Stimulated activated CD4-positive, alpha-beta T cell treated with anti-CD3 and anti-CD28 coated beads, TNF-alpha, amount 100 ng/mL, for 1 hour (primary cell): ENCODE measurements at places on chromosomes 3 and 15.

- DNase-seq = no peak
Measured at GRCh38 chr3:184619787-184620430, 58.3 kb downstream of the EPHB3 start.

DNA sequence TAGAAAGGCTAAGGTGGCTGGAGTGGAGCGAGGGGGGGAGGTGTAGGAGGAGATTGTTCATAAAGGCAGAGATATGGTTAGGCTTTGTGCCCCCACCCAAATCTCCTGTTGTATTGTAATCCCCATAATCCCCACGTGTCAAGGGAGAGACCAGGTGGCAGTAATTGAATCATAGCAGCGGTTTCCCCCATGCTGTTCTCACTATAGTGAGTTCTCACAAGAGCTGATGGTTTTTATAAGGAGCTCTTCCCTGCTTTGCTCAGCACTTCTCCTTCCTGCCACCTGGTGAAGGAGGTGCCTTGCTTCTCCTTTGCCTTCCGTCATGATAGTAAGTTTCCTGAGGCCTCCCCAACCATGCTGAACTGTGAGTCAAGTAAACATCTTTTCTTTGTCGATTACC, 64.7 kb upstream of the CFAP161 start:
- DNase-seq = no peak

DNA sequence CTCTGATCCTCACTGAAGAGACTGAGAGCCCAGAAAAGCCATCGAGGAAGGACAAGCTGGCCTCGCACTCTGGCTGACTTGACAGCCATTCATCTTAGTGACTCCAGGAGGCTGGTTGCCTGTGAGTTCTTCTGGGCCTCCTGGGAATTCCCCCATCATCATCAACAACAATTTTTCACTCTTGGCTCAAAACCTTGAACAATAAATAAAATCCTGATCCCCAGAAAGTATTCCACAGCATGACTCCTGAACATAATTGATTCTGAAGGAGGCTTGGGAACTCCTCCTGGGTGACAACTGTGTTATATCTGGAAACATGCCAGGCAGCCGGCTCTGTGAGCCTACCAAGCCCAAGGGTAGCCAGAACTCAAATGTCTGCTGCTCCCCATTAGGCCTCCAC, 188.6 kb downstream of the SHQ1 start:
- no peak for DNase-seq

DNA sequence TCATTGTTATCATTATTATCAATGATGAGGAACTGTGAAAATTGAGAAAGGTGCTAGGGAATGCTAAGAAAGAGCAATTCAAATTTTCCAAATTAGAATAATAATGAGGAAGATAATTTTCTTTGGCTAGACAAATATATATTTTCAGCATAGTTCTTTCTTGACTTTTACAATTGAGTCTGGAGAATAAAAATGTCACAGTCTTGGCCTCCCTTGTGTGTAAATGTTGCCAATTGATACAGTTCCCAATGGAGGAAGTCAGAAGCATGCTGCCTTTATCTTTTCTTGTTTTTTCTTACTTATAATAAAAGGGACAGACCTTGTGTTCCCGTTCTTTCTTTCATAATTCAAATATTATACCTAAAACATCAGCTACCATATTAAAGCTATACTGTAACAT, 774.4 kb downstream of the SI start:
- no peak for DNase-seq

DNA sequence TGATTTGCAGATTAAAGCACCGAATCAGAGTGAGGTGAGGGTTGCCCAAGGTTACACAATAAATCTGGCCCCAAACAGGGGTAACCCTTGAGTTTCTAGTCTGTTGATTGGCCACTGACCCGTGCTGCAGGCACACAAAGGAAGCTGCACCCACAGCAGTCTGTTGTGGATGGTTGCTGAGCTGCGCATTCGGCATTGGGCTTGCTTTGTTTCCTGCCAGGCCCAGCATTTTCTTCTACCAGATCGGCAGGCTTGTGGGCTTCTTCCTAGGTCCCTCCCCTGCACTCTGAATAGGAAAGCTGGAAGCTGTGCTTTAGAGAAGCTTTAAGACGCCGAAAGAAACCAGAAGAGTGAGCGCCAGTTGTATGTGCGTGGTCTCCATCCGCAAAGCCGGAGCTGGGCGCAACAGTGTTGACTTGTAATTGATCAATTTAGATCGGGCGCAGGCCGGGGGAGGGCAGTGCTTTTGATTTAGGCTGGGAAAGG, 12.1 kb downstream of the B3GNT5 start:
- no peak for DNase-seq

GRCh38 chr3:188123170-188123905, 30.6 kb upstream of the LPP start:
- DNase-seq = no peak

DNA sequence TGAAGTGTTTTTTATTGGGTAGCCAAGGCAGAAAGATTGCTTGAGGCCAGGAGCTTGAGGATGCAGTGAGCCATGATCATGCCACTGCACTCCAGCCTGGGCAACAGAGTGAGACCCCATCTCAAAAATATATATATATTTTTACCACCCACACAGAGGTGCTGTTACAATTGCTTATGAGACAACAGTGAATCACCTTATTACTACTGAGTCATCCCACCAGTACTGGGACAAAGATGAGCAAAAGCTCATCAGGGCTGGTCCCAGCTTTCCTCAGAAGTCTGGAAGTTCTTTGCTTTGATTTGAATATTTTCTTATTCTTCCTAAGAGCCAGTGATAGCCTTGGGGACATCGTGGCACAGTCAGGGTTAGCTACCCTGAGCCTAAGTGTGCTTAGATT, 207.7 kb downstream of the SOX2 start:
- no peak for DNase-seq

- no peak for DNase-seq
Measured at GRCh38 chr15:75830910-75831805, 12.1 kb upstream of the UBE2Q2 start.

- no peak for DNase-seq
Measured at GRCh38 chr3:41162541-41162940, 36.8 kb upstream of the CTNNB1 start.

- no peak for DNase-seq
Measured at GRCh38 chr15:25797035-25797434, 66.1 kb downstream of the ATP10A start.

DNA sequence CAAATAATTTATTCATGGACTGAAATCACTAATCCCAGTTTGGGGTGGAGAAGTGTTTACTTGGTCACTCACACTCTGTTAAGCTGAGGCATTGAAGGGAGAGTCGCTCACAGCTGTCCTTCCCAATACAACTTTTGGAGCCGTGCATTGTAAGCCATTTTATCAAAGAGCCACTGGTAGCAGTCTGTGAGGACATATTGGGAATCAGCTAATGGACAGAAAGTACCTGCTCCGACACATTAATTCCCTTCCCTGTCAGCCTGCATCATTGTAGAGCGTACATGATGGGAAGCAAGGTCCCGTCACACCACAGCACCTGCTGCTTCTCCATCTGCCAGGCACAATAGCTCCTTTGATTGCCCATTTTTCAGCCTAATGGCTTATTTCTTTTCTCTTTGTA, 643.2 kb downstream of the SQOR start:
- DNase-seq = no peak

- no peak for DNase-seq
Measured at GRCh38 chr3:147393261-147393942, 12.9 kb downstream of the ZIC4 start.

GRCh38 chr3:141784531-141784930, 21.3 kb downstream of the GRK7 start:
- no peak for DNase-seq

- no peak for DNase-seq
Measured at GRCh38 chr3:24160424-24161095, 215.5 kb downstream of the NR1D2 start.

DNA sequence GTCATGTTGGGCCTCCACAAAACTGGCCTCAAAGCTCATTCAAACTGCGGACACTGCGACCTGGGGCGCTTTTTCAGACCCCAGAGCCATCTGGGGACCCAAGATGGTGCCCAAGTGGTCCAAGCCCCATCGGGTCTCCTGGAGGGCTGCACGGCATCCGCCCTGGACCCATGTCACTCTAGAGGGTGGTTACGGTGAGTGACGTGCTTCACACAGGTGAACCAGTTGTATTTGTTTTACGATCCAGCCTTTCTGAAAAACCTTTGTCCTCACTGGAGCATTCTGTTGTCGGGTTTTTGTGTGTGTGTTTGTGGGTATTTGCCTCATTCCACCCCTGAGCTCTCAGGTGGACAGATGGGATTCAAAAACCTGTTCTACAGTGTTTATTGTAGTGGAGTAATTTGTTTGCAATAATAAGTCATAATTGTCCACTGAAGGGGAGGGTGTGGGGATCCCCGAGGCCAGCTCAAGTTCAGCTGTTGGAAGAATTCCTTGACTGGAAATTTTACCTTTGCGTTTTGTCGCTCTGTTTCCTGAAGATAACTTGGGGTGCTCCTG, 1.9 kb downstream of the SLC51A start:
- DNase-seq = no peak

DNA sequence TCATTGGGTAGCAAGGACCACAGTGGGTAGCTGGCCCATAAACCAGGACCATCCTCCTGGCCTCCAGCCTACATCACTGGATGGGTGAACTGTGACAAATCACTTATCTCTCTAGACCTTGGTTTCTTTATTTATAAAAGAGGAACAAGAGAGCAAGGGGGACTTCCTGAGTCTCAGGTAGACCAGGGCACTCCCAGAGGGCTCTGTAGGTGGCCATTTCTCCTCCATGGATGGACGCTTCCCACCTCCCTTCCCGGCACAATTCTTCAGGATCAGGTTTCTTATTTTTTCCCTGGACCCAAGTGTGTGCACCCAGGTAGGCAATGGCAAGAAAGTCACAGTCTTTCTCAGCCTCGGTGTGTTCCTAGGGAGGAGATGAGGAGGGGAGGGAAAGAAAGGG, 41.4 kb upstream of the SPATA12 start:
- DNase-seq = no peak

GRCh38 chr3:11626084-11626463, 17.6 kb downstream of the VGLL4 start:
- no peak for DNase-seq

GRCh38 chr3:140536926-140537726, 140.7 kb upstream of the TRIM42 start:
- DNase-seq = no peak

DNA sequence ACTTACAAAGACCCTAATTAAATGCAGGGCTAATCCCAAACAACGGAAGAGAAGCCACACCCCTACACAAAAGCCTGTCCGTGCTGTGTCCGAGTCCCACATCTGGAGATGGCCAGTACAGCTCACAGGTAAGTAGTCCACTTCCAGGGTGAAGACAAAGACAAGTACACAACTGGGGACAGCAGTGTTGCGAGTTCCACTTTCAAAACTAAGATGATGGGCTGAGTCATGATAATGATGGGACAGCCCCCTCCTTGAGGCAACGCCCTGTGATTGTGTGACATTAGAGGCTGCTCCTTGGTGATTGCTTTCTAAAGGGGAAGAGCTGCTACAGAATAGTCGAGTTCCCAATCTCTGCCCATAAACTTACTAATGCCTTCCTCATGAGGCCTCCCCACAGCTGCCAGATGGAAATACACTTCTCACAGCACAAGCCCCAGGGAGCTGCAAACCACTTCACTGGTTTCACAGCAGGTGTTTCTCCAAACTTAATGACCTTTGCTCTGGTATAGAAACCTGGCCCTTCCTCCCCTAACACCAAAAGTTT, 27.6 kb downstream of the RFT1 start:
- peak; percentile 4 for DNase-seq

DNA sequence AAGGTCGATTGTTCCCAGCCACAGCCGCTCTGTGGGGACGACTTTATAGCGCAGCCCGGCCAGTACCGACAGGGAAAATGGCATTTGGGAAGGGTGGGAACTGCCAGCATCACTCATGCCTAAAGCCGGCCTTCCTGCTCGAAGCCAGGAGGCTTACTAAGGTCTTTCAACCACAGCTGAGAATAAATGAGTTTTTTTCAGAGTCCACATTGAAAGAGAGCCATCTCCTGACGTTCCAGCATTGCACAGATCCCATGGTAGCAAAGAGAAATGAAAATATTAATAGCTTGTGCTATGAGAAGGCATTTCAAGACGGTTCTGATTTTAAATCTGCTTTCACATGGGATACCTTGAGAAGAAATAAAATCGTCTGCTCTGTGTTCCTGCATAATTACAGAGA, 230.2 kb upstream of the IGF1R start:
- no peak for DNase-seq

DNA sequence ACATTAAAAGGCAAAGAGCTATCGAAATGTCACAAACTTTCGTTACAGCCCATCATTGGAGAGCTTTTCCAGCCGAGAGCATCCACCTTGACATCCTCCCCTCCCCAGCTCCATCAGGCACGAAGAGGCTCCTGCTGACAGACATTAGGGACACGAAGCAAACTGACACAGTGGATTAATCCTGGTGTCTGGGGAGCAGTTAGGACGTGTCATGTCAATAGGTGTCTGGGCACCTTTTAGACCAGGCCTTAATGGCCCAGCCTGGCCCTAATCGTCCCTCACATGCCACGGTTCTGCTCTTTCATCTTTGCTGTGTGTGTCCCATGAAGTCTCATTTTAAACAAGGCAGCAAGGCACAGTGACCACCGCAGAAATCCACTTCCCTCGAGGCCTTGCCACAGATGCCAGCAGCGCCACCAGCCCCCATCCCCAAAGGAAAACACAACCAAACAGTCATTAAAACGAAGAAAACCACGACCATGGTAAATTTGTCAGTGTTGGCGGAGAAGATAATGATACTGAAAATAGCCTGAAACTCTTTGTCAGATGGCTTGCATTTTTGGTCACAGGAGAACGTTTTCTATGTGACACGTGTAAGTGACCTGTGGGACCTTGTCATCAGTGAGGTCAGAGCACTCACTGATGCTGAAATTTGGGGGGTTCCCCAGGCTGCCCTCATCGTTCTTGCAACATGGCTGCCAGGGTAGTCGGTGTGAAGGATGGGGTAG, 16.3 kb upstream of the PCSK6 start:
- DNase-seq = no peak

DNA sequence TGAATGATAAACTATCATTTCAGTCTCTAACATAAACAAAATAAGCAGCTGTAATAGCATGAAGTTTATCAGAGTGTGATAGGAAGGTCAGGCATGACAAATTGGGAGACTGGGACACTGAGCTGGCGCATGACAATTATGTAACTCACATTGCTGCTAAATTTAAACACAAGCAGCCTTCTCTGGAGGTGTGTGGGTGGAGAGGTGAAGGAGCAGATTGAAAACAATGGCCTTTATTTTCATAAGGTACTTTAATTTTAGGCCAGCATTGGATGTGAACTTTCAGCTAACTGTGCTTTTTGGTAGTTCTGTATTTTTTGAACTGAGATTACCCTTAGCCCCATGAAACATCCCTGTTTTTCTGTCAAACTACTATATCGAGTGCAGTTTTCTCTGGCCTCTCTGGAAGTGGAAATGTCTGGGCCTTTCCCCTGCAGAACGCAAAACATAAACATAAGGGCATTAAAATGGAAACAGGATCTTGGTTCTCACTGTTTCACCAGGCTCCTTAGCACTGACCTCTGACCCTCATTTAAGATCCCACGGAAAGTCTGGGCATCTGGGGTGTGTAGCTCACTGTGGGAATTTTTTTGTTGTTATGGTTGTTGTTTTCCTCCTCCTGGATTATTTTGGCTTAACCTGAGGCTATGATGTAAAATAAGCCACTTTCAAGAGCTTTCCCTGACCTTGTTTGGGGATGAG, 160.1 kb upstream of the DPH6 start:
- no peak for DNase-seq
